ENCODE measurements at places on chromosomes 11 and 22.

DNA sequence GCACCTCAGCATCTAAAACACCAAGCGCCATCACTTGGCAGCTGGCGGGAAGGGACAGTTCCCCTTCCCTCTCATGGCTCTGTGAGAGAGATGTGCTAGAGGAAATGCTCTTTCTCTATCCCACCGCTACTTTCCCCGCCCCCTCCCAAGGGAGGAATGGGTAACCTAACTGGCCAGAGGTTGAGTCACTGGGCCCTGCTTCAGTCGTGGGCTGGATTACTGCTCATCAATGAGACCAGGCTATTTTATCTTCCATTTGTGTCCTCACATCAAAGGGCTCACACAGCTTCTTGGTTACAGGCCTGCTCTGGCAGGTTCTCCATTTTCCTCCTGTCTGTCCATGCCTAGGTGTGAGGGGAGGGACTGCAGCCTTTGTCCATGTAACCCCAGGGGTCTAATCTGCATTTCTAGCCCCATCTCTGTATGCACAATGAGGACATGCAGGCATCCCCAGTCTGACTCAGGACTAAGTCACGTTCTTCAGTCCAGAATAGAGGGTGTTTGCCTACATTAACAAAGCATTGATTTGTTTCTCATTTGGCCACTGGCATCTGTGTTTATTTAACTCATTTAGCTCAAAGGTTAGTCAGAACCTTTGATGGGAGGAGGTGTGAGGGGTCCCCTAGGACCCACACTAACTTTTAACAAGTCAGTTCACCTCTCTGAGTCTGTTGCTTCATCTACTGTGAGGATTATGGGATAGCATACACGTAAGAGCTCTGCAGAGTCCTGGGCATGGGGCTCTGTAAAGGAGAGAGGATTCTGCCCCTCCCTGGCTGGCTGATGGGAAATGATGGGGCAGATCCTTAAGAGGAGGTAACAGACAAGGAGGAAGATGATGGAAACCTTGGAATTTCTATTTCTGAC lies 99.1 kb downstream of the XRRA1 start:
- no peak for DNase-seq

- no peak for DNase-seq
Observed at GRCh38 chr11:12724301-12725054, 50.3 kb downstream of the TEAD1 start.

DNA sequence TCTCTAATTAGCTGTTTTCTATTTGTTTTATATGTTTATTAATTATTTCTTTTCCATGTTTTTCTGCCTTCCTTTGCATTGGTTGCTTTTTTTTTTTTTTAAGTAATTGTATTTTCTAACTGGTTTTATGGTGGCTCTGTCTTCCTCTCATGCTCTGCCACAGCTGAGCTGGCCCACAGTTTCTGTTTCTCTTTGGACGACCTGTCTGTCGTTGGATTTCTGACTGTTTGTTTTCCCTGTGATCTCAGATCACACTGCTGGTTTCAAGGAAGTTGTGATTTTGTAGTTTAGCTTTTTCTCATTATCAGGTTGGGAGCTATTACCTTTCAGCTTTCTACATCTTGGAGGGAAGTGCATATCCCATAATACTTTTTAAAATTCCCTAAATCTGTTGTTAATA lies 15.9 kb upstream of the OR6M1 start:
- DNase-seq = no peak

GRCh38 chr11:1830004-1830321 lies 4.8 kb upstream of the SYT8 start:
- DNase-seq = no peak

DNA sequence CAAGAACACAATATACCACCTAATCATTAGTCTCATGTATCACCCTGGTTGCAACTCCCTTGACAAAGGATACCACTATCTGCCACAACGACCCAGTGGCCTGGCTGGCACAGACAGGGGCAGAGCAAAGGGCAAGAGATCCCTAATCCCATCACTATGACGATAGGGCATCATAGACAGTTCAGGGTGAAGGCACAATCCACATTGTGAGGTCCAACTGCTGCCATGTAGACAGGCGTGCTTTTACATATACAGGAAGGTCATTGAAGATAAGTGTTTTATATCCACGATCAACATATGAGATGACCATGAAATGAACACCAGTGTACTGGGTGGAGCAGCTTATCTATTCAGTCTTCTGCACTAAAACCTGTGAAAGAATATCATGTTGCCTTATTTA lies 94.6 kb downstream of the IGLL1 start:
- DNase-seq = no peak

GRCh38 chr11:134393638-134394037 lies 18.4 kb downstream of the B3GAT1 start:
- DNase-seq = peak; percentile 67

- DNase-seq = no peak
Observed at GRCh38 chr22:28674121-28674563, 5.5 kb downstream of the TTC28 start.

DNA sequence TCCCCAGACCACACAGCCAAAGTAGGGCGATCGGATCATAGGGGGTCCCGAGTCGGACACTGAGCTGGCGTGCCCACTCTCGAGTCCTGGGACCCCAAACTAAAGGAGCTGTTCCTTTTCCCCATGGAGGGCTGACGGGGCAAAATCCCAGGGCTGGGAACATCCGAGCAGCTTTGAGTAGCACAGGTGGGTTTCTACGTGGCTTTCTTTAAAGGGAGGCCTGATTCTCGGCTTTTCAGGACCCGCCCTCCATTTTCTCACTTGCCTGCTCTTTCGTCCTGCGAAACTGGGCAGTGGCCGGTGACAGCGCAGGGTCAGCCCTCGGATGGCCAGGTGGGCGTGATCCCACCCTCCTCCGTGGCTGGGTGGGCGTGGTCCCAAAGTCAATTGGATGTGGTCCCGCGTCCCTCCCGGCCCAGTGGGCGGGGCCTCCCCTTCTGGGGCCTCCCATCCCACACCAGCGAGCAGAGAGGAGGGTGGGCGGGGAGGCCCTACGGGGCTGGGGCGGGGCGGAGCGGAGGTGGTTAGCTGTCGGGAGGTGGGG lies 17.5 kb upstream of the TXNRD2 start:
- DNase-seq = no peak

- no peak for DNase-seq
Observed at GRCh38 chr11:96752221-96752620, 362.4 kb downstream of the JRKL start.

GRCh38 chr11:33160587-33160986 lies 693 bp downstream of the CSTF3 start:
- no peak for DNase-seq

DNA sequence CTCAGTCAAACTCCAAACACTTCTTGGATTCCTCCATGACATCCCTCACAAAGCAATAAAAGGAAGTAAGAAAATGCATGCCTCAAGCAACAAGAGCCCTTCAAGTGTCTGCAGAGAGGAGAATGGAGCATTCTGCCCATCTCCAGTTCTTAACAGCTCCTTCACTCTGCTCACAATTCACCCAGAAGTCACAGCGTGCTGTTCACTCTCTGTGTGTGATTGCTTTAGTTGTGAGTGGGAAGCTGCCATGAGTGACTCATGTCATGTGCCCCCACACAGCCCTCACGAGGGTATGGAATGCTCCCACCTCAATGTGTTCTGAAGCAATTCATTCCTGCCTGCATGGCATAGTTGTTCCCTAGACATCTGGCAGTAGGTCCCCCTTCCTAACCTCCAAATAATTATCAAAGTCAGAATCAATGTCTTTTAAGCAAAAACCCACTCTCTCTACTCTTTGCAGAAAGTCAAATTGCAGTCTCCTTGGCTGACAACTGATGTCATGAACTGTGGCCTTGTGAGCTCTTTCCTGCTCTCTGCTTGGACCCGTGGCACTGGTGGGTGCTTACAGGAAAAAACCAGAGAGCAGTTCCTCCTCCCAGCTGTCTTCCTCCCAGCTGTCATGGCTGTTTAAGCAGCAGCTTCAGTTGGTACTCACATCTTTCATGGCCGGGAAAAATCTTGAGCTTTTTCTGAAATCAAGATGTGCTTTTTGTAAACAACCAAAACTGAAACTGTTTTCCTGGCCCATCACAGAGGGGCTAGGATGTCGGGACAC lies 112.1 kb upstream of the SPON1 start:
- no peak for DNase-seq

GRCh38 chr22:48697694-48698276 lies 1129.9 kb downstream of the BRD1 start:
- no peak for DNase-seq

DNA sequence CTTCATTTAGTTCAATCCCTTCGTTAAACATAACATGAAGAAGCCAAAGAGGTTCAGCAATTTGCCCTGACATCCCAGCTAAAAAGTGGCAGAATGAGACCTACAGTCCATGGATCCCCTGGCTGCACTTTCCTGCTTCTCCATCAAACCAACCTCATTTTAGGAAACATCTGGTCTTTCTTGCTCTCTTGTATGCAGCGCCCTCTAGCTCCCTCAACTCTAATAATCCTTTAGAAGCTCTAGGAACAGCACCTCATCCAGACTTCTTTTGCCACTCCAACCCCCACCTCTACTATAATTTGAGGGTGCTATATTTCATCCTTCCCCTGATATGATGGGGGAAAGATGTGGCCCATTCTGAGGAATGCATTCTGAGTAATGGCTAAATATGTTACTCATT lies 7.4 kb downstream of the CNTF start:
- peak; percentile 33 for DNase-seq

DNA sequence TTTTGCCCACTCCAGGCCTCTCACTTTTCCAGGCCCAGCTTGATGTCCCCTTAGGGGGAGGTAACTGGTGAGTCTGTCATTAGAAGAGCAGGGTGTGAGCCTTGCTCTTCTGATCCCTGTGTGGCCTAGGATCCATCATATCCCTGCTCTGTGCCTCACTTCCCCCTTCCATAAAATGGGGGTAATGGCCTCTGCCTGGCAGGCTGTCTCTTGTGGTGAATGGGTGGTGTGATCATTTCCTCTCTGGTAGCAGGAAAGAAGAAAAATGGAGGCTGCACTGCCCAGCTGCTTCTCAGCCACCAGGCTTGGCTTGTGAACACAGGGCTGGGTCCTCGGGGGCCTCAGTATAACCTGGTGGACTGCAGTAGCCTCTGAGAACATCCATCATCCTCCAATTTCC lies 5.6 kb downstream of the ARHGEF17 start:
- DNase-seq = no peak

- no peak for DNase-seq
Observed at GRCh38 chr11:126837581-126837980, 163.0 kb downstream of the KIRREL3 start.

DNA sequence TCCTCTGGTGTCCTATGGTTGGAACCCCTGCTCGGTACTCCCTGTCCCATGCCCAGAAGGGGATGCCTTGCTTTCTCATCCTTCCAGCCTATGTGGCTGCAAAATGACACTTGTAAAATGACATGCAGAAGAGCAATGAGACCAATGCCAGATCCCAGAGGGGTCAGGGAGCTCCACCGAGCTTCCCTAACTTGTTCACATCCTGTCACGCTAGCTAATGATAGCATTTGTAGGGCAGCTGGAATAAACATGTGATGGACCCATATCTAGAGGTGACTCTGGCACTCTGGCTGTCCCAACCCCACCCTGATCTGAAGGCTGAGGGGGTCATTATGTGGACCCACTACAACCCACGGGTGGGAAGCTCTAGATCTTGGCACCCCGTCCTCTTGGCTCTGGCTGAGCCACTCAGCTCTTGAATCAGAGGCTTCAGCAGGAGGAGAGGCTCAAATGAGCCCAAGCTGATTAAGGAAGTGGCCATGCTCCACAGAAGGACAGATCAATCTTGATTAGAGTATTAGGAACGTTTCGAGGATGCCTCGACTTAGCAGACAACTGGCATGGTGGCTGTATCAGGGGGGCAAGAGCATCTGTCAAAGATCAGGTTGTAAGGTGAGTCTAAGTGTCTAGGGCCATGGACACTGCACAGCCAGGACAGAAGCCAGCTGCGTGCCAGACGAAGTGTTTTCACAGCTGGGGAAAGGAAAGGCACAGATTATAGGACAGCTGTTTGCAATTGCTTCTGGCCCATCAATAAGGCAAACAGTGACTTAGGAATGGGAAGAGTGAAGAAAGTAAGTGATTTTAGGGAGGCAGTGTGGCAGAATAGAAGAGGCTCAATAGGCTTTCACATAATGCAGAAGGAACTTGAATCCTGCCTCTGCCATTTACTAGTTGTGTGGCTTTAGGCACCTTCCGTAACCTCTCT lies 182.8 kb downstream of the KIRREL3 start:
- no peak for DNase-seq

GRCh38 chr11:12179019-12179418 lies 68.6 kb downstream of the MICAL2 start:
- no peak for DNase-seq

- DNase-seq = no peak
Observed at GRCh38 chr11:32448232-32448631, 12.9 kb upstream of the WT1 start.

- DNase-seq = no peak
Observed at GRCh38 chr22:37514526-37515051, 4.6 kb downstream of the CARD10 start.

- DNase-seq = no peak
Observed at GRCh38 chr11:19398772-19399527, 158.2 kb upstream of the E2F8 start.

DNA sequence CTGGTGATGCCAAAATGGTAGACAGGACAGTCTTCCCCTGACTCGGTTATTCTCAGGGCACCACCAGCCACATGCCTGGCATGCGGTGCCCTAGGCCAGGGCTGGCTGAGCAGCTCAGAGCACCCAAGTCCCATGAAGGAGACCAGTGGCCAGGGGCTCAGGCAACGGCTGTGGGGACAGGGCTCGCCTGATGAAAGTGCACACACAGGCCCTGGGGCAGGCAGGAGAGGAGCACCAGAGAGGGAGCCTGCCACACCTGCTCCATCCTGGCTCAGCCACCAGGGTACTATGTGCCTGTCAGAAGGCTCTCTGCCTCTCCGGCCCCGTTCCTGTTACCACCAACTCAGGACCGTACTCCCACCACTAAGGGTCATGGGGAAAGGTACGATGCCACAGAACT lies 12.1 kb downstream of the ELFN2 start:
- no peak for DNase-seq

GRCh38 chr22:44444341-44445306 lies 53.4 kb downstream of the RTL6 start:
- no peak for DNase-seq

GRCh38 chr11:24587635-24588034 lies 90.8 kb downstream of the LUZP2 start:
- DNase-seq = no peak

DNA sequence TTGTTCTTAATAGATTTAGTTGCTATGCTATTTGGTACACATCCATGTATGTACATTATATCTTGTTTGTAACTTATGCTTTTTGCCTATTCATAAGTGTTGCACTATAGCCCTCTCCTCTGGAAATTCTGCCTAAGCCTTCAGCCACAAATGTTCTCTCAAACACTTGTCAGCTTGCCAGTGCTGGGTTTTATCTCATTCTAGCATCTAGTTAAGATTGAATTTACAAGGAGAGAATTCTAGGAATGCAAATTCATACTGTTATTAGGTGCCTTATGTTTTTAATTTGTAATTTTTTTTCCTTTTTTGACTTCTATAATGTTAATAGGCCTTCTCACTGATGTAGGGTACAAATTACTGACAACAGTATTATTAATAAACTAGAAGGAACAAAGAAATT lies 14.6 kb upstream of the CTSC start:
- DNase-seq = no peak

GRCh38 chr11:59463190-59463641 lies 6.5 kb downstream of the OR4D6 start:
- DNase-seq = no peak

GRCh38 chr11:5596607-5597201 lies at the start of gene TRIM6:
TSS of gene TRIM6 (plus strand) at chr11:5596637. CDS start at chr11:5596898, 261 bp downstream.
- DNase-seq = no peak
